ENCODE measurements at places on chromosomes 3 and 15.

GRCh38 chr15:52862677-52863076 lies 72.5 kb upstream of the ONECUT1 start:
- DNase-seq: no peak

DNA sequence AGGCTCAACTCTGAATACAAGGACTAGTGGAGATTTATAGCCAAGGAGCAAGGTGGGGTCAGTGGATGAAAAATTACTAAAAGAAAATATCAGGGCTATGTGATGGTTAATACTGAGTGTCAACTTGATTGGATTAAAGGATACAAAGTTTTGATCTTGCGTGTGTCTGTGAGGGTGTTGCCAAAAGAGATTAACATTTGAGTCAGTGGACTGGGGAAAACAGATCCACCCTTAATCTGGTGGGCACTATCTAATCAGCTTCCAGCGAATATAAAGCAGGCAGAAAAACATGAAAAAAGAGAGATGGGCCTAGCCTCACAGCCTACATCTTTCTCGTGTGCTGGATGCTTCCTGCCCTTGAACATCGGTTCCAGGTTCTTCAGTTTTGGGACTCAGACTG lies 14.4 kb upstream of the SENP7 start:
- DNase-seq: no peak

GRCh38 chr15:41483115-41483514 lies 10.6 kb upstream of the ITPKA start:
- DNase-seq: no peak

- DNase-seq: no peak
Measured at GRCh38 chr15:91050128-91050455, 27.7 kb upstream of the VPS33B start.

- DNase-seq: peak; percentile 8
Measured at GRCh38 chr3:141243271-141243707, 11.7 kb downstream of the PXYLP1 start.

DNA sequence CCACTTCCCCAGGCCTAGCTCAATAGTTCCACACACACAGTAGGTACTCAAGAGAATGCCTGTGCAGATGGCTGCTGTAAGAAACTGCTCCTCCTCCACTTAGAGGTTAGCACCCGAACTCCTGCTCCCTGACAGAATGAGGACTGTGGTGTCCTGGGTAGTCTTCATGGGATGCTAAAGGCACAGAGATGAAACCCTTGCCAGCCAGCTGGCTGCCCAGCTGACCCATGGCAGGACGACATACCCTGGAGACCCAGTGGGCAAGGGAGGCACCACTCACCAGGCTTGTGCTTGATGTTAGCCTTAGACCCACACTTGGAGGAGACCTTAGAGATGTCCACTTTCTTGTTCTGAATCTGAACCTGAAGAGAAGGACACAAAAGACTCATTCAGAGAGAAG lies 54.2 kb downstream of the DHX30 start:
- no peak for DNase-seq

DNA sequence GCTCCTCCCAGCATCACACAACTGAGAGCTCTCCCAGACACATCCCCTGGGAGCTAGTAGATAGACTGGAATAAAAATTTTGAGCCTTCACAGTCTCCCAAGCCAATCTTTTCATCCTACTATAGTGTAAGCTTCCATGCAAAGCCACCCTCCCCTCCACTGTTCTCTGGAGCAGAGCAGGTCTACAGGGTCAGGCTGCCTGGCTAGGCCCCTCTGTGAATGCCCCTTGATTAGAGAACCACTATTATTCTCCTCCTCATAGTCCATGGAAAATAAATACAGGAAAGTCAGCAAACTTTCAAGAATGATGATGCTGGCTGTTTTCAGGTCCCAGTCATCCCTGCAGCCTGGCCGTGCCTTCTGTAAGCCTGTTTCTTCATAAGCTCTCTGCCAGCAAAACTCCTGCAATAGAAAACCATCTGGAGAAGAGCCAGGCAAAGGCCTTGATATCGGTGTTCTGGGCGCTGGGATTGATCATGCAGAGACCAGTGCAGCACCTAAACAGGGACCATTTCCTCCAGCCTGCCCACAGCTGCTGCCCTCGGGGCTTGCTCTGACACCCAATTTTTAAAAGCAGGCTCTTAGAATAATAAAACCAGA lies 51.7 kb downstream of the CRYGS start:
- DNase-seq: peak; percentile 36

DNA sequence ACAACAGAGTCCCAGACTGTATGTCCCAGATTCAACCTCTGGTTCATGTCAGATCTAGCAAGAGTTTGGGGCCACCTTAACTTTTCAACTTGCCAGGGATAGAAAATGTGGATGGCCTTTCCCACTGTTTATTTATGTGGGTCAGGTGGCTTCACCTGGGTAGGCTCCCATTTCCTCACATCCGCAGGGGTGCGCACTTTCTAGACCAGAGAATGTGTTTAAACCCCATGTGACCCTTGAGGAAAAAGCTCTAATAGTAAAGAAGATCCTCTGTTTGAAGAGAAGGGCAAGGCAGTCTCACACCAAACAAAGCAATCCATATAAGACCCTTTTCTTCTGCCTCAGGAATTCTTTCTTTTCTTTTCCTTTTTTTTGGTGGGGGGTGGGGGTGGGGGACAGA lies 167.2 kb upstream of the TSC22D2 start:
- DNase-seq: no peak

DNA sequence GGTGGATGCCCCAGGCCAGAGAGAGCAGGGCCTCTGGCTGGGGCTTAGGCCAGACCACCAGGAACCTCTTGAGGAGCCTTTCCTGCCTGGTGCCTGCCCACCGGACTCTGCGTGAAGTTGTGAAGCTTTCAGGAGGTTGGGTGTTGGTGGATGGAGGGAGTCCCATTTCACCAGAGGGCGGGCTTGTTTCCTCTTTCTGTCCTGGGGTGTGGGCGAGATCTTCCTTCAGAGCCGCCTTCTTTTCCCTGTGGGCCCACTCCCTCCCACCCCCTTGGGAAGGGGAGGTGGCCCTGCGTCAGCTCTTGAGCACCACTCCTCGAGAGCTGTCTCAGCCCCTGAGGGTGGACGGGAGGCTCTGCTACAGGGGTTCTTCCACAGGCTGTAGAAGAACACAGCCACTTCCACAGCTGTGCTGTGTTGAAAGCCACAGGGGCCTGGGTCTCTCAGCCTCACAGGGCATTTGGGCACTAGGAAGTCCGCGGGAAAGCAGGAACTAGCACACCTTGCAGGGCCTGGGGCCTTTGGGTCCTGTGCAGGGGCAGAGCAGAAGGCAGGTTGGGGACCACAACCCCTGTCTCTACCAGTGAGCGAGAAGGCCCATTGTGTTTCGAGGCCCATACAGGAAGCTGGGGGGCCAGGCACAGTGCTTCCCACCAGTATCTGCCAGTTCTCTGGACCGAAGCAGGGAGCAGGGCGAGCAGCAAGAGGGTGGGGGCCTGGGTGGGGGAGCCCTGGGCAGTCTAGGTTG lies 2.1 kb downstream of the AMIGO3 start:
- DNase-seq: no peak

- DNase-seq: peak; percentile 22
Measured at GRCh38 chr3:76561494-76562236, 478.2 kb upstream of the ROBO2 start.

- no peak for DNase-seq
Measured at GRCh38 chr3:90080988-90081387, 973.6 kb downstream of the EPHA3 start.

DNA sequence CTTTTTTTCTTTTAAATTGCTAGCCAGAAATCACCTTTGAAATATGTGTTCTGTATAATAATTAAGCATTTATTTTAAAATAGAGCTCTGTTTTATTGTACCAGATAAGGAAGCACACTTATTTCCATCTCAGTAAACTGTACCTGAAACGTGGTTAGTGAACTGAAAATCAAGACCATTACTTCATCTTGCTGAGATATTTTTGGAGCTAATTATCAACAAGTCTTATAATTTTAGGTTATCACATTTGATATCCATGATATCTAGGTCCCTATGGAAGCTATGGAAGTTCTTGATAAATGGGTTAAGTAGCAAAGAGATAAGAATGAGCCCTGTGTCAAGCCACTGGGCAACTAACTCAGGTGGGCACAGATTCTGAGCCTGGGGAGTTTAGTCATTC lies 187.2 kb downstream of the NFKBIZ start:
- DNase-seq: no peak

DNA sequence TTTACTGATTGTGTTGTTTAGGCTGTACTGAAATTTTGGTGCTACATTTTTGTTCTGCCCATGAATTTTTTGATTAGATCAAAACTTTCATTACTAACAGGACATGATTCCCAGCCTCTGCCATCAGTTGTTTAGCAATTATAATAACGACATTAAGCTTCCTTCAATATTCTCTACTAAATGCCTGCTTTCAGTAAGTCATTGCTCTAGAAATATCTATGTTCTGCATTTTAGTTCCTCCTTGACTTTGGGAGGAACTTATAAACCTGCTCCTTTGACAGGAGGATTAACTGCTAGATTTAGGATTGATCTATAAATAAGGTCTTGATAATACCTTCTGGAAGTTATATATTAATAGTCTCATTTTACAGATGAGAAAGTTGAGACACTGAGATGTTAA lies 269.1 kb downstream of the RAP2B start:
- DNase-seq: no peak

- DNase-seq: peak; percentile 51
Measured at GRCh38 chr3:120451272-120451761, 525 bp upstream of the FSTL1 start.

GRCh38 chr15:57198654-57199291 lies 177.5 kb upstream of the CGNL1 start:
- no peak for DNase-seq

DNA sequence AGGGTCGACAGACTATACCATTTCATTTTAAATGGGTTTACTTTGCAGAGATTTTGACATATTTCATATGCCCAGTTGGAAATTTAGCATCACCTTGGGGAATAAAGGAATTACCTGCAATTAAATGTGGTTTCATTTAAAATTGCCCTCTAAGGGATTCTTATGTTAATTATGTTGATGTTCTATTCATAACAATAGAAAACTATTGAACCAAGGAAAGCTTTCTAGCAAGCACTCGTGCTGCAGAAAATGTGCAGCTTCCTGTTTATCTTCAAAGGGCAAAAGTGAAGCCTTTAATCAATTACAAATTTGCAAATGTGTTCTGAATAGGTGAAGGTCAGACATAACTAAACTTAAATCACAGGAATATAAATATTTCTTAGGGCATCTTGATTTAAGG lies 352.1 kb downstream of the CHST2 start:
- no peak for DNase-seq

- peak; percentile 41 for DNase-seq
Measured at GRCh38 chr3:129122412-129123011, 908 bp upstream of the RAB43 start.

GRCh38 chr3:38978729-38979128 lies 73.0 kb downstream of the SCN11A start:
- DNase-seq: no peak

- no peak for DNase-seq
Measured at GRCh38 chr3:178795349-178795748, 259.1 kb downstream of the KCNMB2 start.

GRCh38 chr3:52521488-52521824 lies 12.2 kb downstream of the NT5DC2 start:
- no peak for DNase-seq

DNA sequence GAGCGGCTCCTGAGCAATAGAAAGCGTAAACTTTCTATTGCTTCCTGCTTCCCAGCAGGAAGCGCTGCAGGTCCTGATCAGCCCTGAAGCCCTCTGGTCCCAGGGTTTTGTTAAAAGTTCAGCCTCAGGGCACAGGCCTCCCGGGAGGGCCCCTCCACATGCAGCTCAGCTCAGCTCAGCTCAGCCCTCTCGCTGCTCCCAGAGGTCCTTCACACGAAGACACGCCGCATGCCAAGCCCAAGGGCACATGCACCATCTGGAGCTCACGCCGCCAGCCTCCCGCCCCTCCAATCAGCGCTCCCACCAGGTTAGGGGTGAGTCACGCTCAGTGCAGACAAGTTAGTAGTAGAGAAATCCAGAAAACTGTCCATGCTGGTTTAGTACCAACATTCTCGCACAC lies 12.7 kb downstream of the TKT start:
- peak; percentile 69 for DNase-seq

- no peak for DNase-seq
Measured at GRCh38 chr3:172651936-172652625, 58.8 kb downstream of the NCEH1 start.

- no peak for DNase-seq
Measured at GRCh38 chr3:153903430-153903829, 217.8 kb upstream of the ARHGEF26 start.

Data from adipocyte (in vitro differentiated cells).